Hematopoietic multipotent progenitor cell treated with erythropoietin and hydrocortisone succinate and interleukin-3 and kit ligand, for 4 days (in vitro differentiated cells): ENCODE measurements at places on chromosomes 1 and 21.

DNA sequence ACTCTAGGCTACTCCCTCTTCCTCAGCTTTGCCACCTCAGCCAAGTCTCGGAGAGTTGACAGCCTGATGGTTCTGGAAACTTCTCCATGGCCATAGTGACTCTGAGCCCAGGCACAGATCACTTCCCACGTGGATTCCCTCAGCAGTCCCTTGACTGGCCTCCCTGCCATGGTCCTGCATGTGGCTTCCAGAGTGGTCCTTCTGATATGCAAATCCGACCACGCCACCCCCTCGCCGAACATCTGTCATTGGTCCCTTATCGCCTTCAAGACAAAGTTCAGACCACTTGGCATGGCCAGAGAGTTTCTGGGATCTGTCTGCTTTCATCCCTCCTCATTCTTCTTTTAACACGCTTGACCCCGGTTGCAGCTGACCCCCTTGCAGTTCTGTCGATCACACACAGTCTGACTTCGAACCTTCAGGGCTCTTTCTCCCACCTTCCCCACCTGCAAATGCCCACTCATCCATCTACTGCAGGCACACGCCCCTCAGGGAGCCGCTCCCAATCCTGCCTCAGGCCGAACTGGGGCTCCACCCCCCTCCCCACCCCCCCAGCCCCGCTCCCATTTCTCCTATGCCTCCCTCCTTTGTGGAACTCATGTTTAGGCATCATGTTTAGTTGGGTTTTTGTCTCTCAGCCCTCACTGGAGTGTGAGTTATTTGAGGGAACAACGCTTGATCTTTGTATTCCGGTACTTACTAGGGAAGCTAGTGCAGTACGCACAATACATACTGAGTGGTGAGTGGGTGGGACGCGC lies 29.0 kb downstream of the KIAA1614 start:
- DNase-seq, result no peak

- peak; percentile 40 for DNase-seq
These were observed 39.0 kb upstream of the MYSM1 start for GRCh38 chr1:58738876-58739275.

DNA sequence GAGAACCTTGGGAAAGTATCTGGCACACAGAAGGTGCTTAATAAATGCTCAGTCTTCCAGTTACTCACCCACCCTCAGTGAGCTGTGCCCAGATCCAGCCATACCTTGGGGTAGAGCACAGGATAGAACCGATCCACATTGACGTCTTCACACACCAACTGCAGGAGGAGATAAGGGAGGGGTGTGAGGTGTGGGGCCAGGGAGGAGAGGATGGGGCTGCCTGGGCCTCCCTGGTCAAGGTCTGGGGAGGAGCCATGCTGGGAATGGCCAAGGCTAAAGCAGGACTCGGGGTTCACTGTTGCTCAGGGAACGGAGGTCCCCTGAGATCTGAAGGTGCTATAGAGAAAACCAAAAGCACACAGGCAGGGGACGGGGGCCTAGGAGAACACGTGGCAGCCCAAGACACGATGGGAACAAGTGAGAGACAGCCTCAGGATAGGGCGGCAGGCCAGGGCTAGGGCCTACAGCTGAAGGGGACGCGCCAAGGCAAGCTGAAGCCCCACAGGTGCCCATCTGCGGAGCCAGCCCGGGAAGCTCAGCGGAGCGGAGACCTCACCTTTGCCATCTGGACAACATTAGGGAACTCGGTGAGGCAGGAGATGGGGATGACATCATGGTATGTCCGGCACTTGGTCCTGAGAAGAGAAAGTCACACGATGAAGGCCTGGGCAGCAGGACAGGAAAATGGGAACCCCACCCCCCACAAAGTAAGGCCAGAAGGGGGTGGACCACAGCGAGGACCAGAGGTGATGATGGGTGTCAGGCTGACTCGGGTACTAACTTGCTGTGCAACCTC lies 55.9 kb downstream of the RAP1GAP start:
- peak; percentile 46 for DNase-seq

GRCh38 chr1:43632135-43632670 lies 17.7 kb upstream of the KDM4A start:
- no peak for DNase-seq

GRCh38 chr1:43754892-43755291 lies 47.6 kb downstream of the ST3GAL3 start:
- no peak for DNase-seq

DNA sequence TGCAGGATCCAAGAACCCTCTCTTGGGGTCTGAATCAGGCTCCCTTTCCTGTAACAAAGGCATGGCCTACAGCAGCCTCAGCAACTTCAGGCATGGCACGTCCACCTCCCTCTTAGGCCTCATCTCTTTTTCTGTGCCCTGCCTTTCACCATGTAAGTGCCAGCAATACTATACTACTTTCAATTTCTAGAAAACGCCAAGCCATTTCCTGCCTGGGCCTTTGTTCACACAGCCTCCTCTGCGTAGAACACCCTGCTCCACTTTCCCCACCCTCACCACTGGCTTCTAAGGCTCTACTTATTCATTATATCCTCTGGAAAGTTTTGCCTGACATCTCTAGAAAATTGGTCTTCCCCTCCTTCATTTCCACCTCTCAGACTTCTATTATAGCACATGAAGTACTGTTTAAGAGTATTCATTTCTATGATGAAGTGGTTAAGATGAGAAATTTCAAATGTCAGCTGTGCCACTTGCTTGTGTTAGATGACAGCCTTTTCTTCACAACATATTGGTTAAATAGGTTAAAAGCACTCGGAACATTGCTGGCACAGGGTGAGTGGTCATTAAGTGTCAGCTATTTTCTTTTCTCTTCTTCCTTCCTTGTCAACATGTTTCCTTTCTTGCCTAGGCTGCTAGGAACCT lies 41.6 kb upstream of the VWA5B1 start:
- DNase-seq, result no peak

DNA sequence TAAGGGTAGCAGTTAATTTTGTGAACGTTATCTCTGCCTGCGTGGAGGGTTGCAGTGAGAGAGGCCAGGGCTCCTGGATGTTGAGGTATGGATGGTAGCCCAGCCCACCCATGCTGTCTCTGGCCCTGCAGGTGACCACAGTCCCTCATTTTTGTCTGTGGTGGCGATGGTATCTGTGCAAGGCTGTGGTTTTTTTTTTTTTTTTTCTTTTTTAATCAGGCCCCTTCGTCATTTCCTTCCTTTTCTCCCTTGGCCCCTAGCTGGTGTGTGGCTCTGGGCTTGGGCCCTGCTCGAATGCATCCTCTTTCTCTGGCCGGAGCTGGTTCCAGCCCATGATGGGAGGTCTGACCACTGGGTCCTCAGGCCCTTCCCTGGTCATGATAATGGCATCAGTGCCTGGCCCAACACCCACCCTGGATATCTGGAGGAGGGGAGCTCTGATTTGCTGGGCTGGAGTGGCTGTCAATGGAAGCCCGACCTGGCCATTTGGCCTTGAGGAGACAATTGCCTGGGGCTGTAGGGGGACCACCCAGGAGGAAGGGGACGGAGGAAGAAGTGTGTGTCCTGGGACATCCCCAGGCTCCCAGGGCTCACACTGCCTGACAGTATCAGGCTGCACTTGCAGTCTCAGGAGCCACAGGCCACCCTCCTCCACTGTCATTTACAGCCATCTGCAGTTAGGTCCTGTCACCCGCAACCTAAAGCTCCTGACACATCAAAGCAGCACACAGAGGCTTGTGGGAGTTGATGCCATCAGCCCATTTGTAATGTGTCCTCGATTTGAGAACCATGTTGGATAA lies 8.1 kb upstream of the RNF187 start:
- DNase-seq, result peak; percentile 87

GRCh38 chr1:28122183-28122582 lies 33.8 kb upstream of the EYA3 start:
- DNase-seq, result no peak

DNA sequence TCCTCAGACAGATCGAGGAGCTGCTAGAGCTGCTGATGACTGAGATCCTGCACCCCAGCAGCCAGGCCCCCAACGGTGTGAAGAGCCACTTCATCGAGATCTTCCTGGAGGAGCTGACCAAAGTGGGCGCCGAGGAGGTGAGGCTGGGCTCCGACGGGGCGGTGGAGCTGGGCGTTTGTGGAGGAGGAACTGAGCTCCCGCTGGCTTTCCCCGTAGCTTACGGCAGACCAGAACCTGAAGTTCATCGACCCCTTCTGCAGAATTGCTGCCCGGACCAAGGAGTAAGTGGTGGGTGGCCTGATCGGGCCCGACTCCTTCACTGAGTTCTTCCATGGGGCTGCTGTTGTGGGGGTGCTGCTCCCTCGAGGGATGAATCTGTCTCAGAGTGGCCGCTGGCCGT lies 8.0 kb downstream of the RRP1 start:
- no peak for DNase-seq
